ENCODE measurements at places on chromosomes 1 and 21.
A peak's percentile ranks its signal among the peaks of the same experiment; 100 is the strongest.

GRCh38 chr1:109773900-109774485, 10.3 kb upstream of the EPS8L3 start:
- DNase-seq, result no peak

DNA sequence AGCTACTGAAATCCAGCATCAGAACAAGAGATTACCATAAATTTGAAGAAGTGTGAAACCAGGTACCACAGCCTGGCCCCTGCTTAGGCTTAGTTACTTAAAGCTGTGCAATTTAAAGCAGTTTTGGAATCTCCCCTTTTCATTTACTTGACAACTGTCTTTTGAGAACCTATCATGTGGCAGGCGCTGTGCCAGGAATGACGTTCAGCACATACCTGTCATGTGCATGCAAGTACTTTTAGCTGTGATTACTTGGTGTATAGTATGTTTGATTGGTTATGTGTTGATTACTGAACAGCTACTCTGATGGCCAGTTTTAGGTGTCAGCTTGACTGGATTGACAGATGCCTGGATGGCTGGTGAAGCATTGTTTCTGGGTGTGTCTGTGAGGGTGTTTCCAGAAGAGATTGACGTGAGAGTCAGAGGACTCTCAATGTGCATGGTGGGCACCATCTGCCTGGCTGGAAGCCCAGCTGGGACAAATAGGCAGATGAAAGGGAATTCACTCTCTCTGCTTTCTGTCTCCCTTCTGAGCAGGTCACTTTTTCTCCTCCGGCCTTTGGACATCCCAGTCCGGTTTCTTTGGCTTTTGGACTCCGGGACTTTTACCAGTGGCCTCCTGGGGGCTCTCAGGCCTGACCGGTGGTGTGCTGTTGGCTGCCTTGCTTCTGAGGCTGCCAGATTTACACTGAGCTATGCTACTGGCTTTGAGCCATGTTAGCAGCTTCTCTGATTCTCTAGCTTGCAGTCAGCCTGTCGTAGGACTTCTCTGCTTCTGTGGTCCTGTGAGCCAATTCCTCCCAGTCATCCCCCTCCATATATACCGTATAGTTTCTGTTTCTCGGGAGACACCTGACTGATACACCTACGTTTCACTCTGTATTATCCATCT, 178.0 kb downstream of the RYR2 start:
- DNase-seq, result no peak

DNA sequence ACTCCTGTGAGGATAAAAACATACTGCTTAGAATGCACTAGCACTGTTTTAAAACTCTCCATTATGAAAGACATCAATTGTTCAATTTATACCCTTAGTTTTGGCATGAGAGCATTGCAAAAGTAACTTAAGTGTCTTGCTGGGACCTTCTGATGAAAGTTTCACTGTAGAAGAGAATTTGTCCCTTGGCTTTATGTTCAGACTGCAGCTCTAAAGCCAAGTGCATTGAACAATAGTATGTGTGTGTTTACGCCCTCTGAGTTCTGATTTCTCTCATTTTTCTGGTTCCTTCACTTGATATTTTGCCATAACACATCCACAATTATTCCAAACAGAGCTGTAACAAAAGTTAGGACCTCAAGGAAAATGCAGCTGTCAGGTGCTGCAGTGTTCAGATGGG, 474.6 kb downstream of the DISC1 start:
- DNase-seq, result no peak

DNA sequence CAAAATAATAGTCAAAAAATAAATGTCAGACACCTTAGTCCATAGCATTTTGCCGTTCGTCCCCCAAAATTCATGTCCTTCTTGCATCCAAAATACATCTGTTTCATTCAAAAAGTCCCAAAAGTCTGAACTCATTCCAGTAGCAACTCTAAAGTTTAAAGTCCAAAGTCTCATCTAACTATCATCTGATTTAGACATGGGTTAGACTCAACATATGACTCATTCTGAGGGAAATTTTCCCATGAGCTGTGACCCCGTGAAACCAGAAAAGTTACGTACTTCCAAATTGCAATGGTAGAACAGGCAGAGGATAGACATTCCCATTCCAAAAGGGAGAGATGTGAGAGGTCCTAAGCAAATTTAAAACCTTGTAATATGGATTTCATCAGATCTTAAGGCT, 48.6 kb upstream of the CACHD1 start:
- no peak for DNase-seq

GRCh38 chr21:39483917-39484316, 32.1 kb downstream of the SH3BGR start:
- DNase-seq, result no peak

GRCh38 chr1:202272103-202272845, 69.5 kb downstream of the UBE2T start:
- DNase-seq, result no peak

- no peak for DNase-seq
Measured at GRCh38 chr1:54120018-54120697, 32.6 kb downstream of the CDCP2 start.

DNA sequence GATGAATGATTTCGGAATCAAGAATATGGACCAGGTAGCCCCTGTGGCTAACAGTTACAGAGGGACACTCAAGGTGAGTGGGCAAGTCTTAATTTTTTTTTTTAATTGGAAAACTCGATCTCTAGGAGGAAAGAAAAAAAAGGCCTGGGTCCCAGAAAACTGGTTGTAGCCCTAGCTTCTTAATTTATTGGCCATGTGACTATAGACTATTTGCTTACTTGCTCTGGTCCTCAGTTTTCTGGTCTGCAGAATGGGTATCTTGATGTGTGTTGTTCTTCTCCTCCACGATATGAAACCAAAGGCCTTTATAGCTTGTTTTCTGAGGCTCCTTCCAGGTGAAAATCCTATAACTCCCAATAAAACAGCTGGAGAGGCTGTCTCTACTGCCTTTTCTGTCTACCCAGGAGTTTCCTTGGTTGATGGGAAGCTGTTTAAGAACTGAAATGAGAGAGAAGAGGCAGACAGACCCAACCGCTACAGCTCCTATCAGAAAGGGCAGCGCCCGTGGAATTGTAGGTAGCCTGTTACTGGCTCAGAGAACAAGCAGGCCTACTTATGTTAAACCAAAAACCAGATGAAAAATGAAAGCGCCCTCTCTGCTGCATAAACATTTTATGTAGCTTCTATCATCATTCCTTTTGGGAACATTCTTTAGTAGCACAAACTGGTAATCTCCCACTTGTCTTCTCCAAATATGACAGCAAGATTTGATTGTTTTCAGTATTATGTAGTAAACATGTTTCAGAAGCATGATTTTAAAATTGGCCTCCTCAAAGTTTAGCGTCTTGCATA, 4.5 kb downstream of the ETS2 start:
- DNase-seq, result no peak

- DNase-seq, result no peak
Measured at GRCh38 chr21:45182958-45183357, 104.7 kb downstream of the POFUT2 start.

- DNase-seq, result no peak
Measured at GRCh38 chr1:238681021-238681420, 705.3 kb upstream of the CHRM3 start.

DNA sequence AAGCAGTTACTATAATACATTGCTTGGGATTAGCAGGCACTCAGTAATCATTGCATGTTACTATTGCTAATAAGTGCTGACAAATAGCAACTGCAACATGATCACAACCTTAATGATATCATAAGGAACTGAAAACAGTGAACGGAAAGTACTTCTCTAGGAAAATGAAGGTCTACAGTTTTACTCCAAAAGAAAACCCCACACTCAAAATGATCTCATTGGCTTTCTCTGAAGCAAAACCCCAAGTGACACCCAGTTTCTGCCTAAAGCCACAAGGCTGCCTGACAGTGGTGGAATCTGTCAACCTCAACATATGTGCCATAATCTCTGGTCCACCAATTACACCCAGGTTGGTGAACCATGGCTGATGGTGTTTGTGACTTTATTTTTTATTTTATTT, 137.6 kb downstream of the PTGER3 start:
- peak; percentile 4 for DNase-seq

DNA sequence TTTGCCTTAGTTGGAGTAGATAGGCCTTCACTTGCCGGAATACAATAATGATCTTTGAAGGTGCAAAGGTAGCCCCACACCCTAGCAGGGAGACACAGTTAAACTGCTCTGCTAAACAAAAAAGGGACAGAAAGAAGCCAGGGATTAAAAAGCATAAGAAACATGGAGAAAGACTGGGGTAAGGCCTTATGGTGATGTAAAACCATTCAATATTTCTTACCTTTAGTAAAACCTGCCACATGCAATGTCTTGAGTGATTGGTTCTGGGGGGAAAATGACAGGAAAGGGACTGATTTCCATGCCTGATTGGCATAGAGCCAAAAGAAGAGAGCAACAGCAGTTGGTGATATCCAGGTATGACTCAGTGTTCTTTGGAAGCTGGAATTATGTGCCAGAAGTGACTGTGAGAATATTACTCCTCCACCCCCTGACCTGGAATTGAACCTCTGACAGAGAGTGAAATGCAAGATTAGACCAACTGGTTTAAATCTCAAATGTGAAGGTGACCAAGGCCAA, 8.1 kb downstream of the DNASE2B start:
- no peak for DNase-seq

GRCh38 chr1:154384650-154385489, 20.3 kb upstream of the IL6R start:
- DNase-seq, result no peak

- no peak for DNase-seq
Measured at GRCh38 chr1:29786791-29787732, 550.7 kb downstream of the PTPRU start.

GRCh38 chr1:221801251-221801661, 59.4 kb upstream of the DUSP10 start:
- no peak for DNase-seq

Measured in activated T-cell treated with anti-CD3 and anti-CD28 coated beads, Interleukin-2, amount 50 U/mL, for 72 hours (primary cell).